Central memory CD4-positive, alpha-beta T cell (primary cell): ENCODE measurements at places on chromosomes 7 and 10.

DNA sequence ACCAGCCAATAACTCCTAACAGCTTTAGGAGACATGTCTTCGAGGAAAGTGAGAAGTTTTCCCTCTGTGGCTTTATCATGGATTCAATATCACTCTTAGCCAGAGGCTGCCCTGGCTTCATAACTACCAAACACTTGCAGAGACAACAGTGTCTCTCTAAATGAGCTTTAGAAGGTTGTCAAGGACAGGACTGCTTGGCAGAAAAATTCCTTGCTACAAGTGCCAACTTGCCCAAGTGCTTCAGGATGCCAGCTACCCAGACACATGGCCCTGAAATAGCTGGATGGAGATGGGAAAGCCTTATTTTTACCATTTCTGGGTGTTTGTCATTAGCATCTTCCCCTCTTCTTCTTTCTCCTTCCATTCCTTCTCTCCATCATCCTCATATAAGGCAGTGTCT, 137.1 kb upstream of the MDFIC start:
- DNase-seq = no peak

- no peak for DNase-seq
These were observed 904.8 kb upstream of the POT1 start for GRCh38 chr7:125834421-125834820.

DNA sequence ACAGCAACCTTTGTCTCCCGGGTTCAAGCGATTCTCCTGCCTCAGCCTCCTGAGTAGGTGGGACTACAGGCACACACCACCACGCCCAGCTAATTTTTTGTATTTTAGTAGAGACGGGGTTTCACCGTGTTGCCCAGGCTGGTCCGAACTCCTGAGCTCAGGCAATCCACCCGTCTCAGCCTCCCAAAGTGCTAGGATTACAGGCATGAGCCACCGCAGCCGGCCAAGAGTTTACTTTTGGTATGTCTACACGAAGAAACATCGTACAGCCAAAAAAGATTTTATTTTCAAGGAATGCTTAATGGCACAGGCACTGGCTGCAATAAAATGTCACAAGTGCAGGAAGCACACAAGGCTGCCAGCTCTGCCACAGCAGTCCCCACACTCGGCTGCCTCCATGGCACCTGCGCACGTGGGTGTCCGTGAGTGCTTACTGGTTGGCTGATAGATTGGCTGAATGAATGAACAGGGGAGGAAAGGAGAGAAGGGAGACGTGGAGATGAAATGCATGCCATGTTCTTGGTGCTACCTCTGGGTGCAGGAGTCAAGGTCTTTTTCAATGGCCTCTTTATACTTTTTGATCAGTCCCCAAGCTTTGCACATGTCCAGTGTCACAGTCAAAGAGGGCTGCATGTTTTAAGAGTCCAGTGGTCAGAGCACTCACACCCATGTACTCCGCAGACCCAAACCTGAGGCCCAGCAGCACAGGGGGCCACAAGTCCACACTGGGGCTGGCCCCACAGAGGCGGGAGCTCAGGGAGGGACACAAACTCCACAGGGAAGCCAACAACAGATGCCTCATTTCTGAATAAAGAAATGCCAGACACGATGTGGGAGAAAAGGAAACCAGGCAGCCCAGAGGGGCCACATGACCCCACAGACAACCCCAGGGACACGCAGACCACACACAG, 198.2 kb downstream of the MAD1L1 start:
- no peak for DNase-seq

GRCh38 chr10:4677296-4678021, 148.5 kb upstream of the AKR1E2 start:
- no peak for DNase-seq
